ENCODE measurements at places on chromosomes 11 and 22. TPM values are rescaled to one million over a fixed set of nuclear protein-coding genes. Genes with fewer than 3 reads are reported as not detected.

The RFPL2 gene
- total RNA-seq = not detected

The MUC5AC gene
- total RNA-seq = not detected

The EMSY gene
- 15.2 TPM for total RNA-seq

The APOL1 gene
- total RNA-seq = 1.8 TPM

The OR52I2 gene
- total RNA-seq = not detected

The CD3D gene
- not detected for total RNA-seq

The CALCA gene
- total RNA-seq = 6.0 TPM

The C11orf98 gene
- 76.5 TPM for total RNA-seq

The MCHR1 gene
- 1.7 TPM for total RNA-seq

The CELSR1 gene
- total RNA-seq = 180 TPM

The ACRV1 gene
- total RNA-seq = not detected

The KRTAP5-8 gene
- not detected for total RNA-seq

The PKDREJ gene
- not detected for total RNA-seq

The THRSP gene
- total RNA-seq = not detected

The GSTT2B gene
- total RNA-seq = 3.8 TPM

The RASGRP2 gene
- total RNA-seq = 0.41 TPM

The IL17REL gene
- total RNA-seq = not detected

The CRYBA4 gene
- total RNA-seq = not detected

The CSNK2A3 gene
- 2.4 TPM for total RNA-seq

The OTOG gene
- total RNA-seq = not detected

The DGAT2 gene
- 2.7 TPM for total RNA-seq

The KCTD14 gene
- 6.2 TPM for total RNA-seq

The IFITM10 gene
- total RNA-seq = 0.14 TPM

The IZUMO1R gene
- not detected for total RNA-seq

The UPK3A gene
- not detected for total RNA-seq

The CATSPER1 gene
- total RNA-seq = not detected

The MPEG1 gene
- not detected for total RNA-seq

The OR52E6 gene
- total RNA-seq = not detected

The NEFH gene
- total RNA-seq = 5.2 TPM

The C11orf16 gene
- not detected for total RNA-seq

The CD3E gene
- not detected for total RNA-seq

The NTM gene
- total RNA-seq = 111 TPM
